Stimulated activated CD4-positive, alpha-beta T cell treated with anti-CD3 and anti-CD28 coated beads, Interleukin-4, amount 100 ng/mL, for 1 hour (primary cell): ENCODE measurements at places on chromosomes 7 and 10.

DNA sequence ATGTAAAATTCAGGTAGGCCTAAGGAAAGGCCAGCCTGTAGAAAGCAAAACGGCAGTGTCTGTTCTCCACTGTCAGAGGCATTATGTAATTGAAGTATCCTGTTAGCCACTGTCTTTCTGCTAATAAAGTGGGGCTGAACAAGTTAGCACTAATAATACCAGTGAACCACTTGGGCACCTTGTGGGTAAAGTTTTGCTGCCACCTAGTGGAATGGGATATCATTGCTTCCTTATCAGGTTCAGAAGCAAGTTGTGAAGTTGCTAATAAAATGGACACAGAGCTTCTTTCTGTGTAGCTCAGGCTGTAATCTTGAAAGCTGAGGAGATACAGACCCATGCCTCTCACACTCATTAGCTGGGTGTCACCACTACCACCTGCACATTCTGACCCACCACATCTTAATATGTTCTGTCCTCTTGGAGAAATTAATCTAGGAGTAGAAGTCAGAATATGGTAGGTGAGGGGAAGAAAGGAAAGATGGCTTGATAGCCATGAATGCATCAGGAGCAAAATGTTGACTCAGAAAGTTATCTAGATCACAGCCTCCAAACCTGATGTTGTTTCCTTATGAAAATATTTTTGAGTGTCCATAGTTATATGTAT is 175.1 kb downstream of the SEPTIN7 start:
- DNase-seq: no peak

DNA sequence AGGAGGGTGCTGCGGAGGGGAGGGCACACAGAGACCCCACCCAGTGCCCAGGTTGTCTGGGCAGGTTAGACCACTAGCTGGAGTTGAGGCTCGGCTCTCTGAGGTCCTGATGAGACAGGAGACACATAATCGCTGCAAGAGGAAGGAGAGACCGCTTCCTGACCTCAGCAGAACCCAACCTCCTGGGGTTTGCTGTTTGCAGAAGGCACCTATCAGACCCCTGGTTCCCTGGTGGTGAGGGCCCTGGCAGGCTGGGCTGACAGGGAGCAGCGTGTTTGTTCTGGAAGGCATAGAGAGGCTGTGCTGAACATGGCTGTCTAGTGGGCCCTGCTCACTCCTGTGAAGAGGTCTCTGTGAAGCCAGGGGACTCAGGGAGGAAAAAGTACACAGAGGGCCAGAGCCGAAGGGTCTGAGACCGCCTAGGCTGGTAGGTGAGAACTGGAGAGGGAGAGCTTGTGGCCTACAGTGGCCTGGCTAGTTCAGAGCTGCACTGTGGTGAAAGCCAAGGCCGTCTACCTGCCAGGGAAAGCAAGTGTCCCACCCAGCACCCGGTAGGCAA is 39.4 kb upstream of the NPFFR1 start:
- DNase-seq: no peak

GRCh38 chr7:149027611-149028345 is 527 bp downstream of the PDIA4 start:
- no peak for DNase-seq

DNA sequence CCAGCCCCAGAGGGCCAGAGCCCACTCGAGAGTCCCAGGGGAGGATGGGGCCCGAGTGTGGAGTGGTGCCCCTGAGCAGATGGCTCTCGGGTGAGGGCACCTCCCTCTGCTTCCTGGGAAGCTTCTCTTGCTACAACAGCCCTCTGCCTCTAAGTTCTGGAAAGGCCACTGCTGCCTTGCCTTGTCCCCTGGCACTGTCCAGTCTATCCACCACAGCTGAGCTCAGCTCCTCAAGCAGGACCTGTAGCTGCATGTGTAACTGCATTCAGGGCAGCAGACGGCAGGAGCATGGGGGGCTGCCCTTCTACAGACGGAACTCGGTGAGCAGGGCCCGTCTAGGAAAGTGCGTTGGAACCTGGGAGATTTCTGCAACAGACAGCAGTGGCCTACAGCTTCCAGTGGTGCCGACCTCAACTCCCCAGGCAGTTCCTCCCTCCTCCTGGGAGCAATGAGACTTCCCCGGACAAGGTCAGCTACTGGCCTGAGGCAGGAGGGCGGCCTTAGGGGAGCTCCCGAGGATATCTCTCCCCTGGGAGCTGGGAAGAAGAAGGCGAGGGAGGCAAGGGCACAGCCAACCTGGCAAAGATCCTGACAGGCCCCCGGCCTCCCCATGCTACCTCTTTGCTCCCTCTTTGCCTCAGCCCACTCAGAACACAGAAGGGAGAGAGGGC is 88.5 kb downstream of the DLG5 start:
- DNase-seq: no peak

GRCh38 chr7:150567871-150568301 is 696 bp downstream of the GIMAP4 start:
- DNase-seq: no peak

DNA sequence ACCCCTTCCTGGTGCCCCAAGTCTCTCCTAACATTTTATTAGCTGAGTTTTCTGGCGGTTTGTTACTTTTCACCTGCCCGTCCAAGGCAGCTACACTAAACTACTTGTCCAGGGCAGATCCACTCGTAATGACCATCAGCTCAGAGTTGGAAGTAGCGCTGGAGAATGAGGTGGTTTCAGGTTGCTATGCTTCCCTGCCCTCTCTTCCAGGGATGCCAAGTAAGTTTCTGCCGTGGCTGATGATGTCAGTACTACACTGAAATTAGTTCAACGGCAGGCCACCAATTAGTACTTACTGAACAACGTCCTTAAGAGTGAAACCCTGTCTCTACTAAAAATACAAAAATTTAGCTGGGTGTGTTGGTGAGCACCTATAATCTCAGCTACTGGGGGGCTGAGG is 55.2 kb downstream of the DIP2C start:
- no peak for DNase-seq

DNA sequence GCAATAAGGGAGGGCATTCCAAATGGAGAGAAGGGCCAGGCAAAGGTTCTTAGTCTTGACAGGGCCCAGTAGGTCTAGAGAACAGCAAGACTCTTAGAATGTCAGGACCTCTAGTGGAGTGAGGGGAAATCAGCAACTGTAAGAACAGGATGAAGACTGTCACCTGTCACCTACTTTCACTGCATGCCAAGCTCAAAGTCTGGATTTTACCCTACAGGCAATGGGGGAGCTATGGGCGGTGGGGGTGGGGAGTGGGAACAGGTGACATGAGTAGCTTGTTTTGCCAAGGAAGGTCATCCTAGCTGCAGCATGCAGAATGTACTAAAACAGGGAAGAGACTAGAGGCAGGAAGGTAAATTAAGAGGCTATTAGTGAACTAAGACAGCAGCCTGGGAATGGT is 18.3 kb downstream of the GOT1 start:
- no peak for DNase-seq

DNA sequence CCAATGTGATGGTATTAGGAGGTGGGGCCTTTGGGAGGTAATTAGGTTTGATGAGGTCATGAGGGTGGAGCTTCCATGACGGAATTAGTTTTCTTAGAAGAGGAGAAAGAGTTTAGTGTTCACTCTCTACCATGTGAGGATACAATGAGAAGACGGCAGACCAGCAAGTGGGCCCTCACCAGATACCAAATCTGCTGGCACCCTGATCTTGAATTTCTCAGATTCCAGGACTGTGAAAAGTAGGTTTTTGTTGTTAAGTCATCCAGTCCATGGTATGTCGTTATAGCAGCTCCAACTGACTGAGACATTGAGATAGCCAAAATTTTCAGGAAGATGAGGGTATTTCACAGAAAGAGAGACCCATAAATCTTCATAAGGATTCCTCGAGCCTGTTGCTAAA is 3.6 kb upstream of the TMEM196 start:
- DNase-seq: no peak

- DNase-seq: no peak
Observed at GRCh38 chr10:69730251-69731156, 71.2 kb upstream of the COL13A1 start.

DNA sequence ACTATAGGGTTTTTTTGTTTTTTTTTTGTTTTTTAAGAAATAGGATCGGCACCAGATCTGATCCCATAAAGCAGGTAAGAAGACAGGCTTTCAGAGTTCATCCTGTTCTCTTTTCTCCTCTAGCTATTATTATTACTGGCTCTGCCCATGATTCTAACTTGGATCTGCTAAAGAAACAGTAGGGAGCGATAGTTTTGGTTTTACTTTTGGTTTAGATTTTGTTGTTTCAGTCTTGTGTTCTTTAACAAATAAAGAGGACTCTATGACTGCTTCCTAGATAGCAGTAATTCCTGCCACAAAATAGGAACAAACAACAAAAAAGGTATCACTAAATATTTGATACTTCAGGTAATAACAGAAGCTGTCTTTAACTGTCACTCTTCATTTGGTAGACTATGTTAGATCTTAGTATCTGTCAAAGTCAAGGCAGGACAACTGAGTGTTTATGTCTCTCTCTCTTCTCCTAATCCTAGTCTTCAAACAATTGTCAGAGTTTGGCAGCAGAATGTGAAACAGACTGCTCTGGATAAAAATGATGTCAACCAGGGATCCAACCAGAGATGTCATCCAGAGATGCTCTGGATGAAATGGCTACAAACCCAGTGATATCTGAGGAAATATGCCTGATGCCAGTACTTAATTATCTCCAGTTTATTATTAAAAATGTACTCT is 99.8 kb downstream of the KMT2C start:
- no peak for DNase-seq
